ENCODE measurements at places on chromosomes 1 and 21. TPM values are rescaled to one million over a fixed set of nuclear protein-coding genes. Genes with fewer than 3 reads are reported as not detected.
A peak's percentile ranks its signal among the peaks of the same experiment; 100 is the strongest.

DNA sequence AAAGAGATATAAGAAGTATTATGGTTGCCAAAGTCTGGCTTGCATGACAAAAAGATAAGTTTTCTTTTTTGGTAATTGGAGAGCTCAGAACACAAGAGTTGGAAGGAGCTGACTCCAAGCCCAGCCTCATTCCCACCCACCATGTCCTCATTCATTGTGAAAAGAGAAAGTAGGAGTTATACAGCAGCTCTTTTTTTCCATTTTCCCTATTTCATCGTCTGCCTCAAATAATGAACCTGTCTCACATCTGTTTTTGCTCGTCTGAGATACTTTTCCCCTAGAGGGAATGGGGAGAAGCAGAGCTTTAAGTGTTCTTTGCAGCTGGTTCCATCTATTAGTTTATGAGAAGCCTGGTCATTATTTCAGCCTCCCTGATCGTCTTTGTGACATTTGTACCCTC is 34.7 kb downstream of the AGT start:
- no peak for DNase-seq

DNA sequence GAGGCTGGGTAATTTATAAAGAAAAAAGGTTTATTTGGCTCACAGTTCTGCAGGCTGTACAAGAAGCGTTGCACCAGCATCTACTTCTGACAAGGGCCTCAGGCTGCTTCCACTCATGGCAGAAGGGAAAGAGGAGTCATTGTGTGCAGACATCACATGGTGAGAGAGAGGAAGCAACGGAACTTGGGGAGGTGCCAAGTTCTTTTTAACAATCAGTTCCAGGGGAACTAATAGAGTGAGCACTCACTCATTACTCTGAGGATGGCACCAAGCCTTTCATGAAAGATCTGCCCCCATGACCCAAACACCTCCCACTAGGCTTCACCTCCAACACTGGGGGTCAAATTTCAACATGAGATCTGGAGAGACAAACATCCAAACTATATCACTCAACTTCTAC is 77.2 kb downstream of the DDAH1 start:
- DNase-seq: no peak

DNA sequence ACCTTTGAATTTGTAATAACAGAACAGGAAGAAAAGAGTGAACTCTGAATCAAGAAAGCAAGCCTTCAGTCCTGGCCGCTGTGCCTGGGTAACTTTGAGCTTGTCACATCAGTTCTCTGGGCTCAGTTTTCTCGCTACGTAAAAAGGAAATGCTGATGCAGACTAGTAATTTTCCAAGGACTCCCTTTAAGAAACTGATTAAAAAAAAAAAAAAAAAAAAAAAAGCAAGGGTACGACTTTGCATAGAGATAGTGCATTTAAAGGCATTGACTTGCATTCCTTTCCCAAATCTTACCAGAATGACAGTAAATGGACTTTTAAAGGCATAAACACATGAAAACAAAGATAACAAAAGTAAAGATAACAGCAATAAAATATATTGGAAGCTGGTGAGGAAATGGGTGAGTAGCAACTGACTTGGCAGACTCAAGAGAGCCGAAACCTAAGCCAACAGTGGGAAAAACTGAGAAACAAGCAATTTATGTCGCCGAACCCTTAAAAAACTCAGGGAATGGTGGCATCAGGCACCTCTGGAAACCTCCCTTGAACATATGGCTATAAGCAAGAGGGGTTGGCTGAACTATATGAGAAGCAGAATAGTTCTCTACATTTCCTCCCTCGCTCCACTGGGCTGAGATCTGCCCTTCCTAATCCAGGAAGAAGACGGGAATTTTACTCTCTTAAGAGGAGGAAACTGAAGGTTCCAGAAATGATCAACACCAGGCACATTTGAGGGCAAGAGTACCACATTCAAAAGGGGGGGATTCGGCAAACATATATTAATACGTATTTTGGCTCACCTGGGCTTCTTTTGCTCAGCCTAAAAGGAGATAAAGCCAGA is 189.2 kb downstream of the CDC7 start:
- no peak for DNase-seq

DNA sequence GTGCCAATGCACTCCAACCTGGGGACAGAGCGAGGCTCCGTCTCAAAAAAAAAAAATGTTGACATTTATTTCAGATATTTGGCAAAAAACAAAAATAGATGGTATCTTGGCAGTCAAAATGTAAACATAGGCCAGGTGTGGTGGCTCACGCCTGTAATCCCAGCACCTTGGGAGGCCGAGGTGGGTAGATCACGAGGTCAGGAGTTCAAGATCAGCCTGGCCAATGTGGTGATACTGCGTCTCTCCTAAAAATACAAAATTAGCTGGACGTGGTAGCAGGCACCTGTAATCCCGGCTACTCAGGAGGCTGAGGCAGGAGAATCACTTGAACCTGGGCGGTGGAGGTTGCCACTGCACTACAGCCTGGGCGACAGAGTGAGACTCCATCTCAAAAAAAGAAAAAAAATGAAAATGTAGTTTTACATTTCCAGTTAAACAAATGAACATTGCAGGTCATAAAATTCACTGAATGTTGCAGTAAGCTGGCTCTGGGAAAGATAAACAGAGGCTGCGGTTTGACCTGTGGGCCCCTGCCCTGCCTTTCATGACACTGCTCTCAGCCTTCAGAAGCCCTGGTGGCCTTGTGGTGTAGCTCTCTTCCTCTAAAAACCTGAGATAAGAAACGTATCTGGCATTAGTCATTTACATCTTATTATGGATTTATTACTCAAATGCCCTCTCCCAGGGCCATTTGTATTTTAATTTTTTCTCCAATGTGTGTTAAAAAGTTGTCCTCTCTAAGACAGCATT is 12.2 kb upstream of the SLC44A3 start:
- no peak for DNase-seq

GRCh38 chr1:182716740-182717720 is 32.6 kb upstream of the RGS8 start:
- DNase-seq: no peak

GRCh38 chr1:192581131-192581927 is 5.8 kb downstream of the RGS1 start:
- no peak for DNase-seq

DNA sequence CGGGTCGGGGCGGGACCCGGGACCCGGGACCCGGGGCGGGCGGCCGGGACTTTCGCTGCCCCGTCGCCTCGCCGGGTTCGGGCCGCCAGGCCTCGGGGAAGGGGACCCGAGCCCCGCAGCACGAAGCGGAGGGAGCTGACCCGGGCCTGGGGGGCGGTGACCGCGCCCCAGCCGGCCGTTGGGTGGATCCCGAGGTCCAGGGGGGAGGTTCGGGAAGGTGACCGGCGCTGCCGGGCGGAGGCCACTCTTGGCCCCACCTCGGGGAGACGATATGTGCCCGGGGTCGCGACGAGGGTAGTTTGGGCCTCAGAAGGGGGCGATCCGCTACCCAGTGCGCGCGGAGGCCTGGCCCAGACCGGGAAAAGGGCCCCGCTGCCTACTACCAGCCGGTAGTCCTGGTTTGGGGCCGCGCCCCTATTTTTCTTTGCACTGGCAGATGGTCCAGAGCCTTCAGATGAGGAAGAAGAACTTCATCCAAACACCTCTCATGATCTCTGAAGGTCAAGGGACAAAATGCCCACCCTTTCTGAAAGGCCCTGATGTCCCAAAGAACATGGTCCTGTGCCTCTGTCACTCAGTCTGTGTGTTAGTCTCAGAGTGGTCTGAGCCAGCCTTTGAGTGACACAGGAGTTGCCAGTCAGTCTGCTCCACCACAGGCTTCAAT is 766 bp downstream of the AGO4 start:
- peak; percentile 42 for DNase-seq

DNA sequence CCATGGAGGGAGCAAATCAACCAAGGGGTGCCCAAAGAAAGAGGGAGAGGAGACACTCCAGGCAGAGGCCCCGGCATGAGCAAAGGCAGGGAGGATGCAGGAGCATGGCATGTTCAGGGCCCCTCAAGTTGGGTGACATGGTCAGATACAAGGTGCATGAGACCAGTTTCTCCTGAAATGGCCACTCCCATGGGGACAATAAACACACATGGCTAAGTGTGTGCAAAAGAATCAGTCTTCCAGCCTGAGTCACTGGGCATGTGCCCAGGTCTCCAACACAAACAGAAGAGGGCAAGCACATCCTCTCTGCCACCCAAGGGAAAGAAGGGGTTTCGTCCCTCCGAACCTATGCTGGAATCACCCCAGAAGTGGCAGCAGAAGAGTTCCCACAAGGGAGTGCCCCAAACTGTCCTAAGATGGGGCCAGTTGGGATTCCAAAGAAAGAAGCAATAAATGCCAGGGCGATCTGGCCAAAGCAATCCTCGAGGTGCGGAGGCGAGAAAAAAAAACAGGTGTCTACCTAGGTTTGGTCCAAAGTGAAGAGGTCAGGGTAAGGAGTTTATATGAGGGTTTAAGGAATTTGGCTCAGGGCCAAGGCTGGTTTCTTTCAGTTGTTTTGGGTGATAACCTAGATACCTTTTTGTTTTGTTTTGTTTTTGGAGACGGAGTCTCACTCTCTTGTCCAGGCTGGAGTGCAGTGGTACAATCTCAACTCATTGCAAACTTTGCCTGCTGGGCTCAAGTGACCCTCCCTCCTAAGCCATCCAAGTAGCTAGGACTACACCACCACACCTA is 13.2 kb downstream of the CASP9 start:
- no peak for DNase-seq

DNA sequence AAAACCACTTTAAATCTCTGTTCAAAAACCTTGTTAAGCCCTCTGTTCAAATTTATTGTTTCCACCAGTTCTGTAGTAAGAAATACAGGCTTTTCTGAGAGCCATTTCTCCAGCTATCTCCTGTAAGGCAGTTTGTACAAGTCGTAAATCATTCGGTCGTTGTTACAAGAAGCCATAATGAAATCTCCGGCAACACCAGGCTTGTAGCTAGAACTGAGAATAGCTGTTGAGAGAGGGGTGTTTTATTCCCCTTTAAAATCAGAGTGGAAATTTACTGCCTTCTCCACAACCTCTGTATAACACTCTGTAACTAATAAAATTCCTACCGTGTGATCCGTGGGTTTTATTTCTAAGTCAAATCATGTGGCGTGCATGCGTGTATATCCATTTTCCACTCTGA is 335.8 kb upstream of the KAZN start:
- DNase-seq: no peak

DNA sequence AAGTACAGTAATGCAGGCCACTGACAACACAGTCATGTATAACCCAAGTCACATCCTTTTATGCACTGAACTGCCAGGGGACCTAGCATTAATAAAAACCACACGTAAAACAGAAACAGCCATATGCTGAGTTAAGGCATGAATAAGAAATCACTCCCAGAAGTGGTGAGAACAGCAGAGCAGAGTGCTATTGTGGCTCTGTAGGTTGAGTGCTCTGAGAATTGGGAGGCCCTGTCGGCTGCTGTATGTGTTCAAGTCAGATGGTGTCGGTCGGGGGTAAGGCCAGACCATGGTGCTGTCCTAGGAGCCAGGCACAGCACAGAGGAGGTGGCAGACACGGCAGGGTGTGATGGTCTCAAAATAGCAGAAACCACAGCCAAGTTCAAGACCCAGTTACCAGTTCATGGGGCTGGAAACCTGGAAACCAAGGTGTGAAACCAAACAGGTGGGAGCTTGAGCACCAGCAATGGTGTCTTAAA is 126.6 kb upstream of the COA6 start:
- no peak for DNase-seq

DOP1B gene
- 37.8 TPM for total RNA-seq

RXRG gene
- total RNA-seq: 10.4 TPM

GPR89A gene
- total RNA-seq: 31.4 TPM

CR1L gene
- total RNA-seq: not detected

IKBKE gene
- 0.20 TPM for total RNA-seq
